ENCODE measurements at places on chromosomes 6 and 20.

GRCh38 chr20:19376451-19377229, 164.2 kb downstream of the SLC24A3 start:
- no peak for DNase-seq

DNA sequence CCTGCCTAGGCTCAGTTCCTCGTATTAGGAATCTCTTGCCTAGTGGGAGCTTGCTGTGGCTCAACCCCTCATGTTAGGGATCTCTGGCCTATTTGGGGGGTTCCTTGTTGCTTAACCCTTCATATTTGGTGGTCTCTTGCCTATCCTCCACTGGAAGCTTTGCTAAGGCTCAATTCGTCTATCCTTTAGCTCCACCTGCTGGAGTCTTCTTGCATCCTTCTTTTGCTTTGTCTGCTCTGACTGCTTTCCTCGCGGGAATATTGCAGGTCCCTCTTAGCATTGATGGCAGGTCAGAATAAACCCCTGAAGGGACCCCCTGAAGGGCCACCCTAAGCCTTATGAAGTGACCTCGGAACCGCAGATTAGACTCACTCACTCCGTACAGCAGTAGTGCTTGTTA, 203.0 kb upstream of the TBX18 start:
- DNase-seq: no peak

DNA sequence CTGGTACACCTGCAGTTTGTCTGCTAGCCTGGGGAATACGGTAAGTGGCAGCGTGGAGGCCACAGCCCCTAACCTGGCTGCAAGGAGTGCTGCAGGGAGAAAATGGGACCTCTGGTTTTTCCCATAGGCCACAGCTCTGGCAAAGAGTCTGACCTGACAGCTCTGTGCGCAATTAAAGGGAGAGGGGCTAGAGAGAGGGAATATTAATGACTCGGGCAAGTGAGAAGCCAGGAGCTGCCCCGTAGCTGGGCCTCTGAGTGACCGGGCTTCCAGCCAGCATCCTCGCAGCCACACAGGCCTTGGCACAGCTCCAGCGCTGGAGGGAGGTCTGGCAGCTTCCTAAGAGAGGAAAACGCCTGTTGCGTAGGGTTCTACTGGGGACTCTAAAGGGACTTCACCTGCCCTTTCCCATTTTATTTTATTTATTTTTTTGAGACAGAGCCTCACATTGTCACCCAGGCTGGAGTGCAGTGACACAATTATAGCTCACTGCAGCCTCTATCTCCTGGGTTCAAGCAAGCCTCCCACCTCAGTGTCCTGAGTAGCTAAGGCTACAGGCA, 18.2 kb upstream of the OCSTAMP start:
- peak; percentile 44 for DNase-seq

- peak; percentile 90 for DNase-seq
These were observed 806.3 kb upstream of the GJE1 start for GRCh38 chr6:141326426-141326825.

DNA sequence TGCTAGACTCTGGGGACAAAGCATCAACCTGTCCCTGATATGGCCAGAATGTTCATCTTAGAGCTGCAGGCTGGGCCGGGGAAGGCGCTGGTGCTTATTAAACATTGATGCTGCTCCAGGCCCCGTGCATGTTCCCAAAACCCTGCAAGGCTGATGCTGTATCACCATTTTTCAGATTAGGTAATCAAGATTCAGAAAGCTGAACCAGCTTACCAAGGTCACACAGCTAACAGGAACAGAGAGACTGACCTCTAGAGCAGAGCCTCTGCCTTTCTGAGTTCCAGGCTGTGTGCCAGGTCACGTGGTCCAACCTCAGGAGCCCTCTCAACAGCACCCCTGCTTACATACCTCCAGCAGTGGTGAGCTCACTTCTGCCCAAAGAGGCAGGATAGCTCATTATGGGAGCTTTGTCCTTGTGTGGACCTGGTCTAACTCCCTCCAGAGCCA, 16.1 kb upstream of the VSTM2L start:
- no peak for DNase-seq

DNA sequence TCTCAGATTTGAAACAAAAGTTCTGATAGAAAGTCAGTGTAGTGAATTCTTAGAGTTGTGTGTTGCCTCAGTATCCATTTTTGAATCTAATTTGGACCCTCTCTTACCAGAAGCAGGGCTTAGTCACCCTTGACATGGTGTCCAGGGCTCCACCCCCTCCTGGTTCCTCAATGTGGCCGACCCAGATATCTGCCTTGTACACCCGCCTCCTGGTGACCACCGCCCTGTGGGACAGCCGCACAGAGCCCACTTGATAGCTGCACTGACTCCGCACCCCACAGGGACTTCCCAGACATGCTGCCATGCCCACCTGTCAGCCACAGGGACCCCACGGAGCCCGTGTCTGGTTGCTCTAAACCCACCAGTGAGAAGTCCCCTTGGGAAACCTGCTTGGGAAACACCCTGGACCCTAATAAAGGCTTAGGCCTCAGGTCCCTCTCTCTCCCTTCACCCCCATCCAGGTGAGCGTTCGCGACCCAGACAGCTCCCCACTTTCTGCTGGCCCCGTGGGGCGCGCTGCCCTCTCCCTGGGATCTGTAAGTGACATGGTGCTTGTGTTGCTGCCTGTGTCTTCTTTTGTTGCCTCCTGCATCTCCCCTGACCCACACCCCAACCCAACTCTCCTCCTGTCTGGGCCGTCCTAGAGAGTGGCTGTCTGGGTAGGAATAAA, 47.2 kb upstream of the SYNDIG1 start:
- no peak for DNase-seq

DNA sequence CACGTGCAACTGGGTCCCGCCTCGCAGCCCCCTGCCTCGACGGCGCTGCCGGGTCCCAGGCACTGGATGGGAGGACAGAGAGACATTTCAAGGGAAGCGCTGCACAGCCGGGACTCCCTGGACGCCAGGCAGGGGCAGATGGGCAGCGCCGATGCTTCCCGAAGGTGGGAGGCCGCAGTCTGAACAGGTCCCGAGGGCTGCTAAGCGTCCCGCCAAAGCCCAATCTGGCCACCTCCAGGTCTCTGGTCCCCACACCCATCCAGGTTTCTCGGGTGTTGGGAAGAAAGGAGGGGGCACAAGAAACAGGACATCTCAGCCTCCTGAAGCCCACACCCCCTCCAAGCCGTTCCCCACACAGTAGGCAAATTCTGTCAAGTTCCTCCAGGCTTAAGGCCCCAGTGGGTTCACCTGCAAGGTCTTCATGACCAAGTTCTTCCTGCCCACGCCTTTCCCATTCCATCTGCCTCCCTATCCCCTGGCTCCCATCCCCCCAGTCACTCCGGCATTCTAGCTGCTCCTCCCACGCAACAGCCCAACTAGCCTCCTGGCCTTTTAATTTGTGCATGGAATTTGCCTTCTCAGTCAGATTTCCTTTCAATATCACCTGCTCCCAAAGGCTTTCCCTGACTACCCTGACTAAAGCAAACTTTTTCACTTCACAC, 5.4 kb upstream of the CPXM1 start:
- no peak for DNase-seq

DNA sequence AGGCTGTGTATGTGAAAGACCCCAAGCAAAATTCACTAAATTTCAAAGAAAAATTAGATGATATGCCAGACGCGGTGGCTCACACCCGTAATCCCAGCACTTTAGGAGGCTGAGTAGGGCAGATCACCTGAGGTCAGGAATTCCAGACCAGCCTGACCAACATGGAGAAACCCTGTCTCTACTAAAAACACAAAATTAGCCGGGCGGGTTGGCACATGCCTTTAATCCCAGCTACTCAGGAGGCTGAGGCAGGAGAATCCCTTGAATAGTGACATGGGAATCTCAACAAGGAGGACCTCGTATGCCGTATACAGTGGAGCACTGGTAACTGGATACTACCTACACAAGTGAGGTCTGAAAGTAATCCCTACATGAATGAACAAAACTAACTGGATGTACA, 92.7 kb upstream of the JARID2 start:
- no peak for DNase-seq

- no peak for DNase-seq
These were observed 158.3 kb upstream of the JAG1 start for GRCh38 chr20:10832141-10832540.

DNA sequence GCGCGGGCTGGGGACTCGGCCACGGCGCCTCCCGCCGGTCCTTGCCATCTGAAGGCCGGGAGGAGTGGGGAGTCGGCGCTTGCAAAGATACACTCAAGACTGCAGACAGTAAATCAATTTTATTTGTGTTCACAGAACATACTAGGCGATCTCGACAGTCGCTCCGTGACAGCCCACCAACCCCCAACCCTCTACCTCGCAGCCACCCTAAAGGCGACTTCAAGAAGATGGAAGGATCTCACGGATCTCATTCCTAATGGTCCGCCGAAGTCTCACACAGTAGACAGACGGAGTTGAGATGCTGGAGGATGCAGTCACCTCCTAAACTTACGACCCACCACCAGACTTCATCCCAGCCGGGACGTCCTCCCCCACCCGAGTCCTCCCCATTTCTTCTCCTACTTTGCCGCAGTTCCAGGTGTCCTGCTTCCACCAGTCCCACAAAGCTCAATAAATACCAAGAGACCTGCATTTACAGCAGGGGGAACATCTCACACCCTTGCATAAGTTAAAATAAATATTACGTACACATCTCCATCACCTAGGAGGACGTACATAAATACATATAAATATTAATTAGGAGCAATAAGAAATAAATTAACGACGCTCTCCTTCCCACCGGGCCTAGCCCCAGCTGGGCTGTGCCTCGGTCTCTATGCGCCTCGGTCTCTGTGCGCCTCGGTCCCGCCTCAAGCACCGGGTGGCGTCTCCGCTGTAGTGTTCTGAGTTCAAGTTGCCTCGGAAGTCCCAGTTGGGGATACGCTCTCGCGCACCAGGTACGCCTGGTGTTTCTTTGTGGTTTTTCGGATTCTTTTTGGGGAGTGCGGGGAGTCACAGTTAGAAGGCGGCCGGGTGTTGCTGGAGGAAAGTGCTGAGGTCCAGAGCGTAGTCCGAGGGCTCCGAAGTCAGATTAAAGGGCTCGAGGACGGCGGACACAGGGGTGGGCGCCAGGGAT, 889 bp upstream of the FLOT1 start:
- no peak for DNase-seq

DNA sequence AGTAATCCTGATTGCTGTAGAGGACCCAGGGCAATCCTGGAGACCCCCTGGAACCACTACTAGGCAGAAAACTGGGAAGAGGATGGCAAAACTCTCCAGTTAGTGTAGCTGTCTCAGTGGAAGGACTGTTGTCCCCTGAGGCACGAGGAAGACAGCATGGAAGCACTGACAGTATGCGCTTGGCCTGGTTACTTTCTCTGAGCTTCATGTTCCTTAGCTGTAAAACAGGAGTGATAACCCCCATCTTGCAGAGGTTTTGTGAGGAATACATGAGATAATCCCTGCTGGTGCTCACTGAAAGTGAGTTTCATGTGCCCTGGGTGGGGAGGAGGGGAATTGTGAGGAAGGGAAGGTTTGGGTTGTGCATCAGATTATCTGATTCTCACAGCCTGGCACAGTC, 3.2 kb downstream of the NT5E start:
- no peak for DNase-seq

DNA sequence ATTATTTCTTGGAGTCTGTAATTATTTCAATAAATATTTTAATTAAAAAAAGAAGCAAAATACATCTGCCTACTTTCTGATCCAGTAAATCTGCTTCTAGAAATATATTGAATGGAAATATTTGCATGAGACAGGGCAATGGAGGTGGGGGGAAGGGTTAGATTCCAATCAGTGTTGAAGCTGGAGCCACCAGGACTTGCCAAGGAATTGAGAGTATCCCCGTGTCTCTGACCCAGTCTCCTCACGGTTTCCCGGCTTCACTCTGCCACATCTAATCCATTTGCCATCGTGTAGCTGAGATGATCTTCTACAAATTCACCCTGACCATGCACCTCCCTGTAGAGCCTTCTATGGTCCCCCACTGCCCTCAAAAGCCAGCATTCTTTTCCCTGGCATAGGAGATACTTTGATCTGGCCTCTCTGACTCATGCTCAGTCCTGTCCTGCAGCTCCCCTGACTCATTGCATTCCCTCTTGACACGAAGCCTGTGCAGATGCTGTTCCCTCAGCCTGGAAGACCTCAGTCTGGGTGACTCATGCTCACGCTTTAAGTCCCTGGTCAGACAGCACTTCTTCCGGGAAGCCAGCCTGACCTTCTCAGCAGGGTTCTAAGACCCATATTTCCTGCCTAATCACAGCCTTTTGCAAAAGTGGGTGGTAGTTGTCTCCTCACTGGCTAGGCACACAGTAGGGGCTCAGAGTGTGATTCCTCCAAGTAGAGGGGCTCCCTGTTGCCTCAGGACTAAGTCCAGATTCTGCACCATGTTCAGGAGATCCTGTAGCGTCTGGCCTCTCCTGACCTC, 23.0 kb upstream of the FKBP1A start:
- no peak for DNase-seq

DNA sequence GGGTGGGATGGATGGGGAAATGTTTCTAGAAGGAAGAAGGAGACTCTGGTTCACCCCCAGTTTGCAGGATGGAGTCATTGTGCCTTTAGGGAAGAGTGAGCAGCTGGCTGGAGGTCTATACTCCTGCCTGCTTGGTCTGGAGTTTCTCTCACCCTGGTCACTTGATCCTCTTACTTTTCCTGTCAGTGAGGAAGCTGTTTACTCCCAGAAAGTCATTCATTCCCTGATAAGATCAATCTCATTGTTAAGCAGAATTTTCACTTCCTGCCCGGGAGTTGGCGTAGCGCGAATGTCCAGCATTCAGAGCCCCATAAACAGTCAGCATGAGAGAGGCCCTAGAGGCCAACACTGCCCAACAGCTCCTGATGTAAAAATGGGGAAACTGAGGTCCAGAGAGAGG, 70.4 kb upstream of the SIRPA start:
- DNase-seq: no peak

- peak; percentile 97 for DNase-seq
These were observed 175.9 kb downstream of the SOX4 start for GRCh38 chr6:21769405-21769861.

DNA sequence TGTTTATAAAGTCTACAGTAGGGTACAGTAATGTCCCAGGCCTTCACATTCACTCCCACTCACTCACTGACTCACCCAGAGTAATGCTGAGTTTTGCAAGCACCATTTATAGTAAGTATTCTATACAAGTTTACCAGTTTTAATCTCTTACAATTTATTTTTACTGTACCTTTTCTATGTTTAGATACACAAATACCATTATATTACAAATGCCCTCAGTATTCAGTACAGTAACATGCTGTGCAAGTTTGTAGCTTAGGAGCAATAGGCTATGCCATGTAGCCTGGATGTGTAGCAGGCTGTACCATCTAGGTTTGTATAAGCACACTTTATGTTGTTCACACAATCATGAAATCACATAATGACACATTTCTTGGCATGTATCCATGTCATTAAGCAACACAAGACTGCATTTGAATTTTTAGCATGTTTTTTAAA, 673.6 kb downstream of the CD109 start:
- peak; percentile 67 for DNase-seq

DNA sequence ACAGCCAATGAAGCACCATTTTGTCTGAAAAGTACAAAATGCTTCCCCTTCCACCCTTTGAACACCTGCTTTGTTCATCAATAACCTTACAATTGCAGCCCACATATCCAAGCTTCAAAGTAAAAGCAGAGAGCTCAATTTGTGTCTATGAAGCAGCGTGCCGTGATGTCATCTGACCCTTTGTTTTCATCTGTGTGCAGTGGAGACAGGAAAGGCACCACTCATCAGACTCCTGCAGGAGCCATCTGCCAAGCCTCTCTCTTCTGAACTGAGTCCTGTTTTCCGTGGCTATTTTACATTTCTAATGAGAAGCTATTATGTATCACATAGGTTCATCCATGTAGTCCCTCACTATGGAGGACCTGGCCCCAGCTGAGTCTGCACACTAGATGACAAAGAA, 7.5 kb upstream of the LY86 start:
- DNase-seq: no peak

GRCh38 chr20:45974896-45975565, 3.0 kb upstream of the ZNF335 start:
- no peak for DNase-seq
